Dermis microvascular lymphatic vessel endothelial cell (primary cell): ENCODE measurements at places on chromosomes 2 and 18. TPM values are rescaled to one million over a fixed set of nuclear protein-coding genes. Genes with fewer than 3 reads are reported as not detected.

GRCh38 chr2:15306706-15307105 is 254.4 kb downstream of the NBAS start:
- DNase-seq = peak; percentile 8

The SERPINB4 gene
- 0.13 TPM in 1 of 2 replicates, not detected in the other for total RNA-seq

GRCh38 chr2:227848586-227848985 is 22.8 kb upstream of the DAW1 start:
- DNase-seq = no peak

The LOXL3 gene
- total RNA-seq = 0.77 and 2.0 TPM in 2 replicates

The MEP1B gene
- not detected in 2 replicates for total RNA-seq

GRCh38 chr18:55244546-55244945 is 285.3 kb upstream of the CCDC68 start:
- no peak for DNase-seq

The PAX8 gene
- under 0.01 TPM in 2 replicates for total RNA-seq

The TUBA3E gene
- total RNA-seq = not detected in 2 replicates

DNA sequence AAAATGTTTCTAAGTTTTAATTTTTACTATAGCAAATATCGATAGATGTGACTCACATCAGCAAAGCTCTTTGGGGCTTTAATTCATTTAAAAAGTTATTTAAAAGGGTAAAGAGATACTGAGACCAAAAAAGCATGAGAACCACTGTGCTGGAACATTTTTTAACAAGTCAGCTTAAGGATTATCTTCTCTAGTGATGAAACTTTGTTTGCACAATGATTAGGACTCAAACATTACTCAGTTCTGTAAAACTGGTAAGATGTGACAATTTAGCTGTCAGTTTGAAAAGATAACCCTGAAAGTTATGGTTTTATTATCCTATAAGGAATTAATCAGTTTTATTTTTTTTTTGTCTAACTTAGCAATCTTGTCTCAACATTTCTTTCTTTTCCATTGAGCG is 301.4 kb downstream of the TSN start:
- DNase-seq = no peak

The GALNT14 gene
- 0.39 and 1.3 TPM in 2 replicates for total RNA-seq

DNA sequence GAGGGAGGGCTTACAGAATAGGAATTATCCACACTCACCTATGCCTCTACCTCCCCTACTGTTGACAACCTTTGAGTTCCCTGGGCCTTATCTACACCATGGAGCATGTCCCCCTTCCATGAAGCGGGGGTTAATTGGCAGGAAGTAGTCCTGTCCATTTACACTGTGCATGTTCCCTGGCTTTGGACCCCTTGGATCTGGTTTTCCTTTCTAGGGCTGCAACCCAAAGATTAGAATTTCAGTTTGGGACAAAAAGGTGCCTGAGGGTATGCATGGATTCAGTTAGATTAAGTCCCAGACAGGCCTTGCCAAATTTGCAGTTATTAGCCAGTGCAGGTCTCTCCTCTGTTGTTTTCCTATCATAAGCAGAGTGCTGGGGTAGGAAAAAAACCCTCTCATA is 180.3 kb downstream of the CMPK2 start:
- DNase-seq = no peak

DNA sequence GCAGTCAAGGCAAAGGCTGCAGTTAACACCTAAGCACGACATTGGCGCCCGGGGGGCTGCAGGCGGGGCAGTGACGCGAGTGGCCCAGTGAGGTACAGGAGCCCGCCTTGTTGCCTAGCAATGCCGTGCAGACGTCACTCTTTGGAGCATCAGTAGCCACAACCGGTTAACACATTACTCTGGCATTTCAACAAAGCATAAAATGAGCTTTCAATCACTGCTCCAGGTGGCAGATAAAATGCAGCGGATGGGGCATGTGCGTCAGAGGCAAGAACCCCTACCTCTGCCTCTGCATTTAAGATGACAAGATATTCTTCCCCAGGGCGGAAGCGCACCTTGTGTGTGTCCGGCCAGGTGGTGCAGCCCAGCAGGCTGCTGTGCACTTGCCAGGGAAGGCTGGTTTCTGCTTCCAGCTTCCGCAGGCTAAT is 139.4 kb downstream of the MTCL1 start:
- no peak for DNase-seq

- DNase-seq = no peak
These were observed 61.4 kb downstream of the SLC4A3 start for GRCh38 chr2:219688560-219689445.

GRCh38 chr2:216735086-216735485 is 39.7 kb upstream of the IGFBP5 start:
- DNase-seq = no peak

- no peak for DNase-seq
These were observed 740.8 kb upstream of the HS6ST1 start for GRCh38 chr2:129059476-129059875.

- no peak for DNase-seq
These were observed 687.8 kb downstream of the NUP35 start for GRCh38 chr2:183812091-183812490.
